ENCODE measurements at places on chromosomes 6 and 20.

GRCh38 chr20:53930651-53931504 is 139.5 kb downstream of the BCAS1 start:
- no peak for DNase-seq

GRCh38 chr20:44394702-44395460 is 39.4 kb downstream of the HNF4A start:
- no peak for DNase-seq

DNA sequence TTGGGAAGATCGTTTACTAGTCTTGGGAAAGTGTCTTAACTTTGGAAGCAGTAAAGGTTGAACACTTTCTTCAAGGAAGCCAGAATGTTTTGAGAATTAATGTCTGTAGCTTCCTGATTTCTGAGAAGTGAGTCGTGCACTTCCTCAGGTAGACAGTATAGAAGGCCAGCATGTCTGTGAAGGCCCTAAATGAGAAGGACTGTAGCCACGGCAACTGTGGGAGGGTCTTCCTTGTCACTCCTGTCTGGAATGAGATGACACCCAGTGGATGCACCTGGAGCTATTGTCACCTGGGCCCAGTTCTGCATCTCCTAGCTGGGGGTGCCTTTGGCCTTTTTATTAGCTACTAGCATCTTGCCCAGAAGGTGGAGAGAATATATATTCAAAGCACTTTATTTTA is 8.8 kb downstream of the STX16 start:
- peak; percentile 18 for DNase-seq

DNA sequence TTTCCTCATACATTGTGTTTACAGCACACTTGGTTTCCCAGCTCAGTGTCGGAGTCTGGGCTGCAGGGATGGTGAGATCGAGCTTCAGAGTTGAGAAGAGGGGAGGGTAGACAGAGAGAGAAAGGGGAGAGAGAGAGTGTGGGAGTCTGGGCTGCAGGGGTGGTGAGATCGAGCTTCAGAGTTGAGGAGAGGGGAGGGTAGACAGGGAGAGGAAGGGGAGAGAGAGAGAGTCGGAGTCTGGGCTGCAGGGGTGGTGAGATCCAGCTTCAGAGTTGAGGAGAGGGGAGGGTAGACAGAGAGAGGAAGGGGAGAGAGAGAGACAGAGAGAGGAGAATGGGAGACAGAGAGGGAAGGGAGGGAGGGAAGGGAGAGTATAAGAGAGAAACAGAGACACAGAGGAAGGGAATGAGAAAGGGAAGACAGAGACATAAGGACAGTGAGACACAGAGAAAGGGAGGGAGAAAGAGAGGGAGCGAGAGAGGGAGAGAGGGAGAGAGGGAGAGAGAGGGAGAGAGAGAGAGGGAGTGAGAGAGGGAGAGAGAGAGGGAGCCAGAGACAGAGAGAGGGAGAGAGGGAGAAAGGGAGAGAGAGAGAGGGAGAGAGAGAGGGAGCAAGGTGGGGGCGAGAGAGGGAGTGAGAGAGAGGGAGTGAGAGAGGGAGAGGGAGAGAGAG is 222.7 kb upstream of the GMDS start:
- DNase-seq, result no peak

GRCh38 chr20:2149507-2149906 is 47.9 kb downstream of the STK35 start:
- no peak for DNase-seq

GRCh38 chr20:5705827-5706226 is 44.4 kb upstream of the SHLD1 start:
- no peak for DNase-seq
